Thoracic aorta (tissue), 2 donors: ENCODE measurements at places on chromosomes 4 and X.

DNA sequence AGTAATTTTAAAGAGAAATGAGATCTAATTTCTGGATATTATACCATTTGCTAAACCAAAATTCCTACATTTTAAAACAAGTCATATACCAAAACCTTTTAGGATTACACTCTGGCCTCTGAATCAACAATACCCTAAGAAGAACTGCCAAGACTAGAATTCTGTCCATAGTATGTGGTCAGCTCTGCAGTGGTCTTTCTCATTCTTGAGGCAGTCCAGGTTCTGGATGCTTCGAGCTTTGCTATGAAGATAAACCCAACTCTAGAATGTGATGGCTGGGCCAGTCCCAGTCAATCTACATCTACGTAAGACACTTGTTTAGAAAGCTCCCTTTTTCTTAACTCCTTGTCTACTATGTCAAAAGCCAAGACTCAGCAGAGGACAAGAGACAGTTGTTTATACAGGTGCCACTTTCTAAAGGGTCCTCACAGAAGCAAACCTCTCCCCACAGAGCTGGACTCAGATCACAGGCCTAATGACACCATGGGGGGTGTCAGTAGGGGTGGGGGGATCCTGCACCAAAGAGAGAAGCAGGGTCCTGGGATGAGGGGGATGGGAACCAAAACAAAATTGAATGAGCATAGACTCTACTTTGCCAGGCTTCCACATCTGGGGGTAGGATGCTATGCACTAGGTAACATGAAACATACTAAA lies 63.2 kb downstream of the SH3RF1 start:
- DNase-seq: no peak

DNA sequence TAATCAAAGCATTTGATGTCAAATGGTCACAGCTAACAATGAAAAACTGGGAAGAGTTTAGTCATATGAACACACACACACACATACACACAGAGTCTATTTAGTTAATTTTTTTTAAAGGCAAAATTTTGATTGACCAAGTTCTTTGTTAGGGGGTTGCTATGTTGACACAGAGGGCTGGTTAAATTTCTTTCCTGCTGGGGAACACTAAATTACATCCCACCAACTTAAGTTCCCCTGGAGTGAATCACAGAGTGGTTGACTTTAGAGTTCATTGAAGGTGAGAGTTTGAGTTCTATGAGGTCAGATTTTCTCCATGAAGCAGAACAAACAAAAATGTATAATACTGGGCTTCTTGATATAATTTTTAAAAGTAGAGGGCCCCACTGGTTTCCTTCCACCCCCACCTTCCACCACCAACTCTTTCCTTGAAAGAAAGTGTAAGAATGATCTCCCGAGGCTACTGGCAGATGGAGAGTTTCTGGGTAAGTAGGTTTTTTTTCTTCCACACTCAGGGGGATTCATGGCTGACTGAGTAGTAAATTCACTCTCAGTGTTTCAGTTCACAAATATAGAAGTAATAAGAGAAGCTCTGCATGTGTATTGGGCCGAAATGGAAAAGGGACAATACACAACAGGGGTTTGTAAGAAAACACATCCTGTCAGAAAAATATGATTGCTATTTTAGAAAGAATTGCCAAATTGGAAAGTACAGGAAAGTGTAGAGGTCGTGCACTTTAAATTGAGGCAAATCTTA lies 917.0 kb upstream of the LCORL start:
- DNase-seq: no peak

- DNase-seq: no peak
These were observed 57.7 kb downstream of the PRPS1 start for GRCh38 chrX:107686026-107686425.

DNA sequence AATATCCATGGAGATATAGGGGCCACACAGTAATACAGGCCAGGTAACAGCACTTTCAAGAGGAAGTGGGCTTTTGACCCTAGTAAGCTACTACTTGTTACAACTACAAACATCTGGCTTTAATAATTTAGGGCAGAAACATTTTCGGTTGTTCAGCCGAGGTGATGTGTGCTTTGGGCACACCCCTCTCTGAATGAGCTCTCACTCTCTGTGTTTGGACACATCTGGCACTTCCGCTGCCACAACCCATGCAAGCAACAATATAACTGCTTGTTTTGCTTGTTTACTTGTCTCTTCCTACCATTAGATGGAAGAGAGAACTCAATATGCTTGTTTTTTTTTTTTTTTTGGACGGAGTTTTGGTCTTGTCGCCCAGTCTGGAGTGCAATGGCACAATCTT lies 277.2 kb downstream of the HS3ST1 start:
- DNase-seq: no peak

DNA sequence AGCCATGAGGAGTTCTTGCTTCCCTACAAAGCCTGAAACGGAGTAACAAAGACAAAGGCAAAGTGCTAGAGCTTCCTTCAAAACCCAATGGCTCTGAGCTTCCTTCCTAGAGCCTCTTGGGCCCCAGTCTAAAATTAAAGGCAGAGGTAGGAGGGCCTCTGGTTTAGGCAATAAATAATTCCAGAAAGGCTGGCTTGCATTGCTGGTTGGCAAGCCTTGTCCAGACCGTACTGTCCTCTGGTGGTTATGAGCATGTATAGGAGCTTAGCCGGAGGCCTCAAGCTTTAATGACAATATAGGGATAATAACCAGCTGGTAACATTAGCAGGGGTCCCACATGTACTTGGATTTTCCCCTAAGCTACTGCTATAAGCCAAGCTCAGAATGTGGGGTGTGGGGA lies 237.3 kb downstream of the AR start:
- no peak for DNase-seq
